ENCODE measurements at places on chromosomes 4 and X. TPM values are rescaled to one million over a fixed set of nuclear protein-coding genes. Genes with fewer than 3 reads are reported as not detected.

DNA sequence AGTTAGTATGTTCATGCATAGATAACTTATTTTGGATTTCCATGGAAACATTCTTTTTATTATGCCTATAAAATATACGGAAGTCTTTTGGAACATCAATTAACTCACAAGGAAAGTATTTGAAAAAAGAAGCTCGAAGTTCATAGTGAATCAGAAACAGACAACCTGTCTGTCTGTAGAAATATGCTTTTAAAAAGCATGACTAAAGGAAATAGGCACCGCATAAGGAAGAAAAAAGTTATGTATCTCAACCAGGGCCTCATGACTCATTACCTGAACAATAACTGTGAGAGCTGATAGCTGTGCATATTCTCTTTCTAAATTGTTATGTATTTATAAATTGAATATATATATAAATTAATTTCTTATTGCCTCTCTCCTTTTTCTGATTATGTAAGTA lies 324.1 kb downstream of the TLL1 start:
- no peak for DNase-seq

- no peak for DNase-seq
Measured at GRCh38 chr4:76745240-76745639, 152.7 kb downstream of the SOWAHB start.

GRCh38 chr4:41963105-41963504 lies 18.5 kb upstream of the DCAF4L1 start:
- DNase-seq = peak; percentile 19

GRCh38 chrX:106069048-106069447 lies 30.5 kb upstream of the SERPINA7 start:
- no peak for DNase-seq

GRCh38 chrX:28549838-28550237 lies 37.4 kb upstream of the IL1RAPL1 start:
- DNase-seq = no peak

GRCh38 chr4:63269156-63269555 lies 1140.1 kb downstream of the TECRL start:
- no peak for DNase-seq

DNA sequence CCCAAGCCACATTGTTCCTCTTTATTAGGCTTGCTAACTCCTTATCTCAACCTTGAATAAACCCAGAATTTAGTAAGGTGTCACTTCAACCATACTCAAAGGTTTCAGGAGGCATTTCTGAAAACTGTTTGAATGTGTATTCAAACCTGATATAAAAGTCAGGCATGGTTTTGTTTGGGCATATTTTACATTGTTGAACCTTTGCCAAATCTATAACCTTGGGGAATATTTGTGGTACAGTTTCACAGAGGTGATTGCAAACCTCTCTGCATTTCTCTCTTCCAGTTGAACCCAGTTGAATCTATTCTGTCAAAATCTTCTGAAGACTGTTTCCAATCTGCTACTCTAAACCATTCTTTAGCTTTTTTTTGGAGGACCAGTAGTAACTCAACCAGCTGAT lies 409.0 kb downstream of the TECRL start:
- DNase-seq = no peak

DNA sequence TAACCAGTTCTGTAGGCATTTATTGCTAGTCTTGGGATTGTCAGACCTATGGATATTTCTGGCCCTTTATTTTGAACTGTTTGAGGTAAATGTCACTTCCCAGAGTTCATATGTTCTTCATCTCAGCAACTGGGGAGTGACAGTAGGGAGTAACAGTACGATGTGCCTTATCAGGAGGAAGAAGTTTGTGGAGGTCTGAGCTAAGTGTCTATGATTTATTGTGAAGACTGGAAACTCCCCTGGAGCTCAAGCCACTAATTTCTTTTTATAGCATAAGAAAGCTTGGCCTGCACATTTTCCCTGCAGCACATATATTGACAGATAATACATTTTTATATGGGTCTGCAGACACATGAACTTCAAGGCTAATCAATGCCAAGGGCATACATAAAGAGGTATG lies 383.8 kb downstream of the GRXCR1 start:
- no peak for DNase-seq

DNA sequence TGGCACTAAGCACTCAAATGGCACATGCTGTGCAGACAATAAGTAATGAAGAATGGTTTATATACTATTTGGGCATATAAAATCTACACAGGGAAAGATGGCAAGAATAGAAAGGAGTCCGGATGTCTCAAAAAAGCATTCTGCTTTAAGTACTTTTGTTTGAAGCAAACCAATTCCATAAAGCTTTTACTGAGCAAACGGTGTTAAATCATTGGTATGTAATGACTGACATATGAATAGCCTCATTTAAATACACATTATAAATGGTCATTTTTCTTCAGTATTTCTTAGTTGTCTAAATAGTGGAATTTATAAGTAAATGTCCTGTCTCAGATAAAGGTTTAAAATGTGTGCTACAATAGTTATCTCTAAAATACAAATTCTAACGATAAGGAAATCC lies 6.0 kb downstream of the FBXO8 start:
- DNase-seq = no peak

GRCh38 chr4:170979736-170980135 lies 833.5 kb upstream of the GALNTL6 start:
- DNase-seq = no peak

- DNase-seq = no peak
Measured at GRCh38 chr4:45539142-45539814, 584.6 kb downstream of the GABRG1 start.

- DNase-seq = no peak
Measured at GRCh38 chrX:109939498-109939897, 63.4 kb upstream of the TMEM164 start.

DNA sequence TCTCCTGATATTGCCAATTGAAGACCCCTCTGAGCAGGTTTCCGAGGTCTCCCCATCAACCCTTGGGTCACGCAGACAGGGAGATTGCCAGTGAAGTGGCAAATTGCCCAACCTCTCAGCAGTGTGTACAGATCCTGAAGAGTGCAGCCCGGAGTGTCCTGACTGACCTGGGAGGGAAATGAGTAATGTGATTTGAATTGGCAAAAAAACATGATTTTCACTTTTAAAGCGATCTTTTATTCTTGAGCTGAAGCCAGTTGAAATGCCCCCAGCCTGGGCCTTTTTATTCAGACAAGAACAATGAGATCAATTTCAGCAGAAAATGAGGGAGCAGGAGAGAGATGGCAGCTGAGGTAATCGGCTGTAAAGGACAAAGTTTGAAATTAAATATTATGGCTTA lies 401.8 kb downstream of the RAPGEF2 start:
- DNase-seq = no peak

GRCh38 chrX:20225488-20225833 lies 41.2 kb downstream of the RPS6KA3 start:
- no peak for DNase-seq

- DNase-seq = no peak
Measured at GRCh38 chr4:187547316-187547715, 448.3 kb upstream of the ZFP42 start.

- peak; percentile 51 for DNase-seq
Measured at GRCh38 chr4:87559090-87559837, 30.1 kb upstream of the SPARCL1 start.

Gene GPC3
- not detected for polyA plus RNA-seq
